ENCODE measurements at places on chromosomes 1 and 21. TPM values are rescaled to one million over a fixed set of nuclear protein-coding genes. Genes with fewer than 3 reads are reported as not detected.

The FAM20B gene
- 48.2 TPM for polyA plus RNA-seq

GRCh38 chr1:37570528-37571334, 14.0 kb downstream of the DNALI1 start:
- no peak for DNase-seq

- DNase-seq = peak; percentile 25
These were observed 84.4 kb downstream of the NKAIN1 start for GRCh38 chr1:31155216-31155806.

GRCh38 chr21:34971656-34972055, 77.4 kb downstream of the RUNX1 start:
- no peak for DNase-seq

- no peak for DNase-seq
These were observed 5.8 kb downstream of the ID3 start for GRCh38 chr1:23553231-23554126.

The C4BPA gene
- polyA plus RNA-seq = 0.24 TPM

GRCh38 chr1:221408117-221408803, 333.6 kb downstream of the DUSP10 start:
- no peak for DNase-seq

GRCh38 chr1:195530961-195531360, 1077.3 kb downstream of the KCNT2 start:
- DNase-seq = no peak

DNA sequence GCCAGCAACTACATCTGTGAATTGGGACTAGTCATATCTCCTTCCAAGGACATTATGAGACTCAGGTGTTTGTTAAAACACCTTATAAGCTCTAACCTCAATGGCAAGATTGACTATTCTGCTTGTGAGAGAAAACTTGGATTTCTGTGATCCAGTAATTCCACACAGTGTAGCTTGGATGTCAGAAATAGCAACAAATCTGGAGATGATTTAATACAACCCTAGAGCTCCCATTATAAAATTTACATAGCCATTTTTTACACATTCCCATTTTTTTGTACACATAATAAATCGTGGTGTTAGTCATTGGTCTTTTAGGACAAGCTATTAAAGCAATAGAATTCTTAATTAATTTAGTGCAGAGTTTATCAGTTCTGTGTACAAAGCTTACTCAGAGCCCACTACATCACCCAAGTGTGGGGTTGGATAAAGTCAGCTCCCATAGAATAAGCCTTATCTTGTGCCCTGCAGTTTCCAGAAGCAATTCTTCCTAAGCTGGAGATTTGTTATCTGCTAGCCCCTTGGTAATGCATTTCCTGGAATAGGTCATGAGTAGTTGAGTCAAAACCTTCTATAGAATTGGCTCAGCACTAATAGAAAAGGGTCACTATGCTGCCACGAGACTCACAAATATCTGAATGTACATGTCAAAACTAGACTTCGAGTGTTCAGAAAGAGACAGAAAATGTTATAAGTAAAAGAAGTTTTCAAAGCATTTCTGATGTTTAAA, 434.0 kb upstream of the RUNX1 start:
- DNase-seq = no peak

DNA sequence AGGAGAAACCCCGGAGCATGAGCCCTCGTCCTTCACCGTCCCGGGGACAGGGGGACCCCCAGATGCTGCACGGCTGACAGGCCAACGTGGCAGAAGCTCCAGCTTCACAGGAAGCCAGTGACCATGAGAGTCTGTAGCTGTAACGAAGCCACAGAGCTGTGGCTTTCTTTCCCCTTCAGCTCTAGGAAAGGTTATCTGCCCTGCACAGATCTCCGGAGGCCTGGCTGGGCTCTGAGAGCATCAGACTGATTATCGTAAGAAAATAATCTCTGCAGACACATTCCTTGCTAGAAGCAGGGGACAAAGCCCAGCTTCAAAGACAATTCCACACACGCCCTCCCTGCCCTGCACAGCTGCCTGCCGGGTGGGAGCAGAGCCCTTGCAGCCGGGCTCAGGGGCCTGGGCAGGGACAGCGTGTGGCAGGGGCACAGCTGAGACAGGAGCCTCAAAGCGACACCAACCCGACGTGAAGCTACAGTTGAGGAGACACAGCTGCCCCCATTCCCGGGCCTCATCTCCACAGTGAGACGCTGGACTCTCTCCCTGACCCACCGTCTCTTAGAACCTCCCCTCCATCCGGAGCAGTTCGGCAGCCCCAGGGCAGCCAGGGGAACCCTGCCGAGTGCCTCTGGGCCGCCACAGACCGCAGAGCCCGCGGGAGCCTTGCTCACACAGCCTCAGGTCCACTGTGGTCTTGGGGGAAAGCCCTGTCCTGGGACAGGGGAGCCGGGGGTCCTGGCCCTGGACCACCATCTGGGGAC, 30.6 kb downstream of the POFUT2 start:
- no peak for DNase-seq

Data from right renal cortex interstitium (tissue), 3 donors.